ENCODE measurements at places on chromosomes 4 and X.

- DNase-seq, result no peak
Observed at GRCh38 chr4:54687887-54688841, 30.4 kb downstream of the KIT start.

DNA sequence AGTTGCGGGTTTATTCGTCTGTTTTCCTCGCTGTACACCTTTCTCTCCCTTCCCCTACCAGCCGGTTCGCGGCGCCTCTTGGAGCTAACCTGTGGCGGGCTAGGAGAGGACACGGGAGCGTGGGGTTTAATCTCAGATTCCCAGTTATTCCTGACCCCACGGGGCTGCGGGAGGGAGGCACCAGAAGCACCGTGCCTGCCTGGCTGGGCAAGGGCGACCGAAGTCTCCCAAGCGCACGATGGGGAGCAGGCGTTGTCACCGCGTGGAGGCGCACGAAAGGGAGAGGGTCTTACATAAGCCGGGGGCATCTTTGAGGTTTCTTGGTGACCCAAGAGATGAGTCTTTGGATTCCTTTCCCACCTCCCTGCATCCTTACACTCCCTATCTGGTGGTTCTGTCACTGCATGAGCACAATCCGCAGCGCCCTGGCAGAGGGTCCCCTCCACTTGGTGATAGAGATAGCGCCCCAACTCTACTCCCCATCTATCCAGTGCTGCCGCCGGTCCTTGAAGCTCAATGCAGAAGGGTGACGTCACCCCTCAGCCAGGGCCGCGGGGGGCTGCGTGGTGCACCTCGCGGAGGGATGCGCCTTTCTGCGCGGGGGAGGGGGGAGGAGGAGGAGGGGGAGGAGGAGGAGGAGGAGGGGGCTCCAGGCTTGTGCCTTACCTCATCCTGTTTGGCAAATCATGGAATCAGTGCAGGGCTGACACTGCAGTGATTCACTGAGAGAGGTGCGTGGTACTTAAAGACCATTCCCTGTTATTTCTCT, 793 bp downstream of the TSPAN7 start:
- DNase-seq, result no peak

DNA sequence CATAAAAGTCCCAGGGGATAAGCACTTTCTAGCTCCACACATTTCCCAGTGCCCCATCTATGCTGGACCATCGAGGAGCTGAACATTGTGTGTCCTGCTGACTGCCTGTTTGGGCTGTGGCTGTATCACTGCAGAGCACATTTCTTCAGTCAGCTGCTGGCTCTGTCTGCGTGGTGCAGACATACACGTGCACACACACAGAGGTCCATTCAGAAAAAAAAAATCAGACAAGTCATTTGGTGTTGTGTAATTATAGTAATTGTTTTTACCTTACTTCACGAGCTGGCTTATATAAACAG, 1.1 kb upstream of the PDLIM3 start:
- no peak for DNase-seq

DNA sequence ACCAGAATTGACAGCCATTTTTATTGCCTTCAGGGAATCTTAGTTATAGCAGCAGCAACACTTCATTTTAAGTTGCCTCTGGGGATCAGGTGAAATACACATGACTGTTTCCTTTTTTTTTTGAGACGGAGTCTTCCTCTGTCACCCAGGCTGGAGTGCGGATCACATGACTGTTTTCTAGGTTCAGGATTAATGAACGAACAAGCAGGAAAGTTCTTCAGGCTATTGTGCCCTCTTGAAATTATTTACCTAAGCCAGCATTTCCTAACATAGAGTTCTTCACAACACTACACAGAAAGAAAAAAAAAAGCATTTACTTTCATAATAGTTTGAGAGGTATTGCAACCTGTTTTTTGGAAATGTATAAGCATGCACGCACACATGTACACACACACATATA, 2032.8 kb downstream of the PCDH7 start:
- DNase-seq, result no peak

DNA sequence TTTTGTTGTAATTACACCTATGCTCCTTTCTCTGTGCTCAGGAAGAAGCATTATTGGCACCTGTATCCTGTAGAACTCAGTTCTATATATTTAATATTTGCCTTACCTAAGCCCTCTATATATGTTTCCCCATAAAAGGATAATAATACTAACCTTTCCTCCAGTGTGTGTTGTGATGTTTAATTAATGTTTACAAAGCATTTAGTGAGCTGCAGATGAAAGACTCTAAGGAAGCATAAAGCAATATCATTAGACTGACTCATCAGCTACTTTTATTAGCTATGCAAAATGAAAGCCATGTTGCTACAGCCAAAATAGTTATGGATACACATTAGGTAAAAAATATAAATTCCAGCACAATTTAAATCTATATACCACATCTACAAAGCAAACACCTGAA, 93.6 kb upstream of the PTPN13 start:
- no peak for DNase-seq

DNA sequence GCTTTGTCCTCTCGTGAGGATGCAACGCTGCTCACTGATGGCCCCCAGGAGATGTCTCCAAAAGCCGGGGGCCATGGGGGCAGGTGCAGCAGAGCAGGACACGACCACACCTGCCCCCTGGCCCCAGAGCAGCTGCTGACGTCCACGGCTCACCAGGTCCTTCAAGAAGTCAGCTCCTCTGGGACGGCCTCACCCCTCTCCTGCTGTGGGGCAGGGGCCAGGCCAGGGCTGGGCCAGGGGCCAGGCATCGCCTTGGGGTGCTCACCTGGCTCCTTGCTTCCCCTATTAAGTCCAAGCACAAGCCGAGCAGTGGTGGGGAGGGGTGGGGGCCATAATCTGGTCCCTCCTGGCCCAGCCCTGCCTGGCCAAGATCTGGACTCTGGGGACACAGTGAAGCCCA, 28.6 kb upstream of the MXD4 start:
- no peak for DNase-seq

GRCh38 chr4:92514627-92515026, 210.9 kb downstream of the GRID2 start:
- DNase-seq, result no peak

- DNase-seq, result no peak
Observed at GRCh38 chr4:160836431-160836830, 1327.4 kb downstream of the FSTL5 start.

Measured in stimulated activated CD8-positive, alpha-beta memory T cell treated with anti-CD3 and anti-CD28 coated beads, Interleukin-7, amount 100 ng/mL, for 1 hour (primary cell).